ENCODE measurements at places on chromosomes 6 and 20.

GRCh38 chr6:2865270-2865669, 23.6 kb upstream of the SERPINB1 start:
- DNase-seq: no peak

DNA sequence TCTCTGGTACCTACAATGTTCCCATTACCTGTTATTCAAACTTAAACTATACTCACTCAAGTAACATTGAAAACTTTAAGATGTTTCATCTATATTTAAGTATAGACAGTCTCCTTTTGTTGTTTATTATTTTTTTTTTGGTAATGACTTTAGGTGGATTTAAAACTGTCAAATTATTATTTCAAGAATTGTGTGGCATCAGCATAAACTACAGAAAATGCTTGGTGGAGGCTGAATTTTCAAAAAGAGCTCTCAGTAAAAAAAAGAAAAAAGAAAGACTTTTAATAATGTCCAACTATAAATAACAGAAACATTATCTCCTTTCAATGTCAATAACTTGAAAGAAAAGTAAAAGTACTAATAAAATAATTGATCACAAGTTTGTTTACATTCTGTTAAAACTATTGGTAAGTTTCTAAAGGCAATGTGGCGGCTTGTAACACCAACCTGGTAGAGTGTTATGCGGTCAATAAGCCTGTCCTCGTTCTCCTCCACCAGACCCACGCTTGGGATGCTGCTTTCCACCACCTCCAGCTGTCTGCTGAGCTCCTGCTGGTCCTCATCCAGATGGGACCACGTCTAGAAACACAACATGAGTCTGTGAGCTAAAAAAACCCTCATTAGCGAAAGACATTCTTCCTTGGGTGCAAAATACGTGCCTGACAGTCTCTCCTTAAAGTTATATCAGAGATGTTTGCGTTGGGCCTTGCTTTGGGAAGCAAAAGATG, 400.6 kb downstream of the SYNE1 start:
- DNase-seq: no peak

- peak; percentile 55 for DNase-seq
Measured at GRCh38 chr6:41039060-41039998, at the start of gene UNC5CL. Gene UNC5CL, minus strand, starts transcription at chr6:41039221. Its CDS starts 4,147 bp downstream, at chr6:41035074.

GRCh38 chr20:5402903-5403531, 86.3 kb upstream of the PROKR2 start:
- DNase-seq: no peak

GRCh38 chr6:82569022-82569421, 205.4 kb downstream of the TPBG start:
- DNase-seq: no peak

DNA sequence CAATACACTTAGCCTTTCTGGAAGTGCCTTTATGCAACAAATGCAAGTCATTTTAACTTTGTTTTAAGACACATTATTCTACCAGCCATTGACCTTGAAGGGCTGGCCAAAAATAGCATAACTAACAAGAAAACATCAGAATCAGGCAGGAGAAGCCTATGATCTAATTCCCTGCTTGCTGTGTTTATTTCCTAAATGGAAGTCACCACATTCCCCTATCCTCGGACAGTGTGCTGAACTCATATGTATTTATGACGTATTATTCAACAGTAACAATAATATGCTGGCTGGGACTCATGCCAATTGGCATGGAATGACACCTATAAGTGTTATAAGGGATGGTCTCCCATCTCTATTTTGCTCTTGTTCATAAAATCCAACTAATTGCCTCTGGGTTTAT, 140.7 kb downstream of the MAP3K7 start:
- no peak for DNase-seq

- no peak for DNase-seq
Measured at GRCh38 chr20:39646874-39647413, 684.8 kb downstream of the DHX35 start.

- no peak for DNase-seq
Measured at GRCh38 chr6:100990070-100990469, 108.9 kb upstream of the ASCC3 start.

DNA sequence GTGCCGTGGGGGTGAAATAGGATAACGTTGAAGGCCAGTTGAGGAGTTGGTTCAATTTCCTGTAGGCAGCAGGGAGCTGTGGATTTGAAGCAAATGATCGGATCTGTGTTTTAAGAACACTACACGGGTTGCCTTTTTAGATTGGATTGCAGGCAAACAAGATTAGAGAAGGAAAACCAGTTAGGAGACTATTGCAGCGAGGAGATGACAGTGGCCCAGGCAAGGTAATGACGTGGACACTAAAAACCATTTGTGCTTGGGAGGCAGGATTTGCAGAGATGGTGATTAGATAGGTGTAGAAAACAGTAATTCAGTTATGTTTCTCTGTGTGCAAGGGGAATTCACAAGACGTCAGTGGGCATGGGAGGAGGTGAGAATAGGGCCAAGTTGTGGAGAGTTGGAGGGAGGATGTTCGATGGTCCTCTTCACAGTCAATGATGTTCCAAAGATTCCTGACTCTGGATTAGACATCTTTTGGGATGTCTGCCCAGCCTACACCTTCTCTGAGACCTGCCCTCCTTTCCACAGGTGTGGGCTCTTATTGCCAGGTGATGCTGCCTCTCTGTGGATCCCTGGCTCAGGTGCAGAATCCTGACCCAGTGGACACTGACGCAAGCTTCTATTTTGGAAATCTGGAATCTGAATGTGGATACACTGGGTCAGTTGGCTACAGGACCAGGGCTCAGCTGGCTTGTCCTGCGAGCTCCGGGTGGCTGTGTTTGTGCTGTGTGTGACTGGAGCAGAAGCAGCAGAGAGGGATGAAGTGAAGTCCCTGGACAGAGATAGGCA, 54.2 kb downstream of the TFAP2C start:
- DNase-seq: no peak

GRCh38 chr20:56820984-56821383, 191.9 kb downstream of the TFAP2C start:
- no peak for DNase-seq

GRCh38 chr20:58228484-58229197, at the start of gene ANKRD60:
Gene ANKRD60, minus strand, starts transcription at chr20:58228653. Its CDS starts 0 bp downstream, at chr20:58228653.
- peak; percentile 61 for DNase-seq

GRCh38 chr6:143397227-143398222, 53.0 kb downstream of the ADAT2 start:
- DNase-seq: peak; percentile 24

DNA sequence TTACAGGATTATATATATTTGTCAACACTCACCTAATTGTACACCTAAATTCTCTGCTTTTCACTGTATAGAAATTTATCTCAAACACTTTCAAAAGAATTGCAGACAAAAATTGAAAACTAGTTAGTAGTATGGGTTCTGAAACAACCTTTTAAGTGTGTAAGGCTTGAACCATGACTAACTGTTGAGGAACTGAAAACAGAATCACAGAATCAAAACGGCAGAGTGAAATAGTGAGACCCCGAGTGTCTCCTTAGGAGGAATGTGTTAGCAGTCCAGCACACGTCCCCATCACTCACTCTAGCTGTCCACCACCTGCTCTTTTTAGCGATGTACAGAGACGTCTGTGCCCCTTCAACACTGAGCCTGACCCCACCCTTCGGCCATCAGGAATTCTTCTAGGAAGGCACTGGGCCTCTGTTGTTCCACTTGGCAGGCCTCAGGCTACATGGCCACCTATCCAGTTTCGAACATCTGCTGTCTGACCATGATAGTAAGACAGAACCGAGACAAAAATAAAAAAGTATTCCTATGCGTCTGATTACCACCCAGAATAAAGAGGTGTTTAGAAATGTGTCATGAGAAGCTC, 227.4 kb downstream of the C6orf118 start:
- no peak for DNase-seq

GRCh38 chr6:111591901-111592461, 13.7 kb downstream of the TRAF3IP2 start:
- no peak for DNase-seq

- DNase-seq: no peak
Measured at GRCh38 chr20:33521461-33521860, 31.6 kb downstream of the CBFA2T2 start.

DNA sequence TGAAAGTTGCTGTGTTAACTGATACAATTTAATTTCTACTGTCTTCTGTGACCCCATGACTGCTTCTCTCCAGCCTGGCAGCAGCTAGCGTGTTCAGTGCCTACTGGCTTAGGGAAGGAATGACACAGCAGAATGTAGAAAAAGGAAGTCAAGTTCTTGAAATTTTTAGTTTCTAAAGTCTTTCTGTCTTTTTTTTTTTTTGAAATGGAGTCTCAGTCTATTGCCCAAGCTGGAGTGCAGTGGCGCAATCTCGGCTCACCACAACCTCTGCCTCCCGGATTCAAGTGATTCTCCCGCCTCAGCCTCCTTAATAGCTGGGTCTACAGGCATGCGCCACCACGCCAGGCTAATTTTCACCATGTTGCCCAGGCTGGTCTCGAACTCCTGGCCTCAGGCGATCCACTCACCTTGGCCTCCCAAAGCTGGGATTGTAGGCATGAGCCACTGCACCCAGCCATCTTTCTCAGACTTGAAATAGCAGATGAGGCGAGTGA, 39.3 kb downstream of the PCNA start:
- DNase-seq: no peak

- DNase-seq: no peak
Measured at GRCh38 chr20:45113865-45114264, 1.1 kb downstream of the WFDC5 start.

- DNase-seq: peak; percentile 34
Measured at GRCh38 chr20:45097485-45098102, 3.3 kb downstream of the KCNS1 start.

- DNase-seq: no peak
Measured at GRCh38 chr6:113994934-113995342, 24.0 kb upstream of the HDAC2 start.

DNA sequence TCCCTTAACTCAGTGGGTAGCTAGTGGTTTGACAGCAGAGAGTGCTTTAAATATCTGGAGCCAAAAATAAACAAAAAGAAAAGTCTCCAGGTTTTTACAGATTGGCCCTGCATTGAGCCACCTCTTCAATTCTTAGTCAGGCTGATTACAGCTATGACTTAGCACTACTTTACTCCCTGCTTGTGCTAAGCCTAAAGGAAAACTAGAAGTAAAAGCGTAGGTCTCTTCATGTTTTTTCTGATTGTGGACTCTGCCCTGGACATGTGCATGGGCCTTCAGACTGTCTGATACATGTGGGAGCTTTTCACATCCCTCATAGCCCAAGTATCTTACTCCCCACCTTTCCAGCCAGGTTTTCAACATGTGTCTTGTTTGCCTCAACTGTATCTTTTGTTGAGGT, 33.3 kb downstream of the KPNA5 start:
- no peak for DNase-seq

DNA sequence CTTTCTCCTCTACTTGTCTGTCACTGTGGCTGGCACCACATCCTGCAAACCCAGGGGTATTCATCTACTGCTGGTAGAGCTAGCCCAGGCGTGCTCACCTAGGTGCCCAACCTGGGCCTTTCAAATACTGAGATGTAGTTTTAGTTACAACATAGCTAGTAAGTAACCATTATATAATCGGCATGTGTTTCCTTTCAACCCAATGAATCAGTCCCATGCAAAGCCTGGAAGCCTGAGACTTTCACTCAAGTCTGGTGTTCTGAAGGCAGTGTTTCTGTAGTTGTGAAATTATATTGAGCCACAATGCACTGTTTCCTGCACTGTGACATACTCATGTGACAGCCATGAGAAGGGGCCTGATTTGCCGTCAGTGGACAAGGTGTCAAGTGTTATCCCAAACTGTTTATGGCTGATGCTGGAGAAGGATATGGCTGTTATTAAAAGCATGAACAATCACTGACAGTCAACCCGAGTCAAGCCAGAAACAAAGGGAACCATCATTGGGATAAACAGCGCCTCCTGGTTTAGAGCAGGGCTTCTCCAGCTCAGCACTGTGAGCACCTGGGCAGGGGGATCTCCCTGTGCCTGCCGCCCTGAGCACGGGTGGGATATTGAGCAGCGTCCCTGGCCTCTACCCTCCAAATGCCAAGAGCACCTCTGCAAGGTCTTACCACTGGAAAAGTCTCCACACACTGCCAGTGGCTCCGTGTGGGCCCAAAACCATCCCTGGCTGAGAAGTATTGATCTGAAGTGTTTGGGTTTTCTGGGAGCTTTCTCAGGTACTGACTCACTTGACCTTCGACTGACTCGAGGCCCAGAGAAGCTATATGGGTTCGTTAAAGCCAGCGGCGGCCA, 1.6 kb downstream of the PSMA7 start:
- no peak for DNase-seq

- DNase-seq: no peak
Measured at GRCh38 chr6:33746651-33747100, at the start of gene IP6K3. Gene IP6K3, minus strand, starts transcription at chr6:33746905. Its CDS starts 11,429 bp downstream, at chr6:33735476.

GRCh38 chr20:23387118-23387443, 25.1 kb downstream of the GZF1 start:
- no peak for DNase-seq

GRCh38 chr6:140850438-140850837, 1282.3 kb upstream of the GJE1 start:
- no peak for DNase-seq

GRCh38 chr6:139175389-139175948, 40.6 kb downstream of the HECA start:
- no peak for DNase-seq

DNA sequence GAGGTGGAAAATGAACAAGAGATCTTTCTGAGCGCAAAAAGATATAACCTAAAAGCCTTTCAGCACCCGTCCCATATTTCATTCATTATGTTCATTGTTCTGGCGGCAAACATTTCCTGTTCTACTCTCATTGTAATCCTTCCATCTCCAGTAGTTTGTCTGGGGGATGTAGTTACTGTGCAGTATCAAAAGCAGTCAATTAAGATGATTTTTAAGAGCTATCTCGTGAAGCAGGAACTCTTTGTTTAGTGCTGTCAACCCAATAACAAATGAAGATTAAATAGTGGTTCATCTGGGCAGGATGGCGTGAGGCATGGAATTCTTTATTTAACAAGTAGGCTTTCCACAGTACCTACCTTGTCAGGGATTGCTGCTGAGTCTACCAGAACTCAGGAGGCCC, 876.7 kb downstream of the HACE1 start:
- no peak for DNase-seq

- no peak for DNase-seq
Measured at GRCh38 chr20:753897-754635, 14.2 kb downstream of the SLC52A3 start.

GRCh38 chr6:123810214-123810613, 6.5 kb downstream of the NKAIN2 start:
- no peak for DNase-seq

DNA sequence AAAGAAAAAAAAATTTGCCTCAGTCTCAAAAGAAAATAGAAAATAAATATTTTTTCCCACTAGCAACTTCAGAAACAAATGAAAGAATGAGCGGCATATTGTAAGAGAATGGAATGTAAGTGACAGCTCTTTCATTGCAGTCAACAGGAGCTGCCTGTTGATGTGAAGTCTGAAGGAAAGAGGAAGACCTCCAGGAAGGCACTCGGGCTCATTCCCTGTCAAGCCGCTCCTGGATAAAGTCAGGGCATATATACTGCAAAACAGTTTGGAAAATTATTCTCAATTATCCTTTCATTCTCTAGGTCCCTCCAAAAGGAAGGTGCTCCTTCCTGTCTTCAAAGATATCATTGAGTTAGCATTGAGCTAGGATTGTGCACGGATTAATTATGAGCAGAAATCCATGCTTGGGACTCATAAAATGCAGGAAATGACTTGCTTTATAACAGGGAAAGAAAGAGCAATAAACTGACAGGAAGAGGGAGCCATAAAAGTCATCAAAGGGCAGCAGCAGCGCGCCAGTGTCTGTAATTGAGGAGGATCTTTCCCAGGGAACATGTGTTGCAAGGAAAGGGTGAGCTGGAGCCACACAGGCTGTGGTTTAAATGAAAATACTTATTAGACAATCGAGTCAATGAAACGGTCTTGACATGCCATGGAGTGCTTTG, 218.2 kb downstream of the C6orf118 start:
- DNase-seq: no peak

- no peak for DNase-seq
Measured at GRCh38 chr6:163442336-163442735, 27.8 kb downstream of the QKI start.
